Left lung (tissue), 14 donors: ENCODE measurements at places on chromosomes 16 and 17. TPM values are rescaled to one million over a fixed set of nuclear protein-coding genes. Genes with fewer than 3 reads are reported as not detected.

Gene SCGB1C2
- polyA plus RNA-seq = not detected

Gene CX3CL1
- polyA plus RNA-seq = 9.7 TPM

Gene SRCIN1
- 10.6 TPM for polyA plus RNA-seq

Gene HIGD1B
- 11.0 TPM for polyA plus RNA-seq

Gene FBXW10B
- polyA plus RNA-seq = 1.3 TPM

Gene RGS9
- polyA plus RNA-seq = 17.2 TPM

Gene AXIN2
- 60.1 TPM for polyA plus RNA-seq

Gene TEX14
- 1.6 TPM for polyA plus RNA-seq

Gene ABCC11
- polyA plus RNA-seq = 0.18 TPM

Gene TNP2
- not detected for polyA plus RNA-seq

Gene TTLL6
- 0.50 TPM for polyA plus RNA-seq

Gene CDH11
- 335 TPM for polyA plus RNA-seq

Gene CBX8
- 11.4 TPM for polyA plus RNA-seq

Gene KRT20
- not detected for polyA plus RNA-seq

Gene TSPOAP1
- polyA plus RNA-seq = 61.9 TPM

Gene NUPR1
- polyA plus RNA-seq = 31.3 TPM

Gene CCL14
- polyA plus RNA-seq = 115 TPM

Gene LUC7L3
- polyA plus RNA-seq = 691 TPM

Gene EEF2K
- 25.1 TPM for polyA plus RNA-seq

Gene CEP131
- polyA plus RNA-seq = 19.1 TPM

Gene RNF43
- polyA plus RNA-seq = 36.9 TPM

Gene HSD17B1
- polyA plus RNA-seq = 3.6 TPM

Gene AGRP
- not detected for polyA plus RNA-seq

Gene TAF15
- 254 TPM for polyA plus RNA-seq

Gene NACA2
- polyA plus RNA-seq = 1.5 TPM

Gene ZNF778
- polyA plus RNA-seq = 6.1 TPM

Gene TTC19
- 66.5 TPM for polyA plus RNA-seq

Gene CNTD1
- 2.0 TPM for polyA plus RNA-seq

Gene RNF222
- 0.15 TPM for polyA plus RNA-seq

Gene TRPV3
- polyA plus RNA-seq = 2.3 TPM

Gene TBX21
- polyA plus RNA-seq = 0.58 TPM

Gene MSLN
- 29.0 TPM for polyA plus RNA-seq

Gene ABCA10
- 10.7 TPM for polyA plus RNA-seq

Gene DLX3
- 2.2 TPM for polyA plus RNA-seq
